Fibroblast of lung (primary cell): ENCODE measurements at places on chromosomes 12 and 14. TPM values are rescaled to one million over a fixed set of nuclear protein-coding genes. Genes with fewer than 3 reads are reported as not detected.

The RESF1 gene
- 12.7 and 15.9 TPM in 2 replicates for total RNA-seq

The MDGA2 gene
- total RNA-seq, result not detected in 2 replicates

The PLBD1 gene
- total RNA-seq, result 5.1 and 5.4 TPM in 2 replicates

The BICDL1 gene
- under 0.01 TPM in 1 of 2 replicates, not detected in the other for total RNA-seq

The OR6C2 gene
- not detected in 2 replicates for total RNA-seq

The CLEC2D gene
- 3.6 and 5.1 TPM in 2 replicates for total RNA-seq

The PELI2 gene
- 28.5 and 29.2 TPM in 2 replicates for total RNA-seq

The TMEM132C gene
- under 0.01 TPM in 1 of 2 replicates, not detected in the other for total RNA-seq

The PTPN21 gene
- 9.2 and 13.2 TPM in 2 replicates for total RNA-seq

The SLCO1B1 gene
- total RNA-seq, result not detected in 2 replicates

The BMP4 gene
- 27.2 and 77.5 TPM in 2 replicates for total RNA-seq
